ENCODE measurements at places on chromosomes 13 and 19. TPM values are rescaled to one million over a fixed set of nuclear protein-coding genes. Genes with fewer than 3 reads are reported as not detected.

DNA sequence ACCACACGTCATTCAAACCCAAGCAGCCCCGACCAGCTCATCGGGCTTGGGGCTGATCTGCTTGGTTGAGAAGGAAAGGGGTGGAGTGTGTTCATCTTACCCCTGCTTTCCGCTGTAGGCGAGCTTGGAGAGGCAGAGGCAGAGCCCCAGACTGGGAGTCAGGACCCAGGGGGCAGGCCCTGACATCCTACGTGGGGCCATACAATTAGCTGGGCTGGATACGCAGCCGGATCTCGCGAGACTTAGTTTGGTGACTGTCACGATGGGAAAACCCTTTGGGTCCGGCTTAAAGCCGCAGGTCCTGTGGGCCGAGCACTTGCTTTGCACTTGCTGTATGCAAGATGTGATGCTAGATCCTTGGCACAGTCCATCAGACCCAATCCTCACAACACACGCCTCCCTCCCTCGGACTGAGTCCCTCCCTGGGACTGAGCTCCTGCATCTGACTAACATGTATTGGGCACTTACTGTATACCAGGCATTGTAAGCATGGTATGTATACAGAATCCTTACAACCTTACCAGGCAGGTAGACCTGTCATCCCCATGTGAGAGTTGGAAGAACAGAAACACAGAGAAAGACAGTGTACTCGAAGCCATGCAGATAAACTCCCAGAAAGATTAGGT lies 3.7 kb downstream of the CEACAM16 start:
- no peak for DNase-seq
- no peak overlapping the region for H3K4me3 ChIP-seq
- no peaks in the 10 kb centered on the region for H3K36me3 ChIP-seq
- no peaks in the 10 kb centered on the region for H3K27me3 ChIP-seq
- H3K27ac ChIP-seq, result no peak overlapping the region

DNA sequence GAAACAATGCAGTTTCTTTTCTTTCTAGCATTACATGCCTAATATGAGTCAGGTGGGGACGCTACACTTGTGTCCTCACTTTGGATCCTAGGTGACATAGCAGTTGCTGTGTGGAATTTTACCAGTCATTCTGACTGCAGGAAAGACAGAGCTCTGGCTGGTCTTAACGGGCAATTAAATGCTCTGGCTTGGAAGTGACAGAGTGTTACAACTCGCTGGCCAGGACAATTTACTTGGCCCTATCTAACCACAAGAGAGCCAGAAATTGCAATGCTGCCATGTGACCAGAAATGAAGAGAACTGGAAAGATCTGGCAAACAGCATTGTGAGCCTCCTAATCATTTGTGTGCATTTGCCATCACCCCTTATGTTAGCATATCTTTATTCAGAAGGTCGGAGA lies 351.1 kb downstream of the DCT start:
- H3K4me3 ChIP-seq, result no peak overlapping the region
- H3K4me1 ChIP-seq, result peaks cover 37% of the 10 kb centered on the region
- no peak for DNase-seq
- no peaks in the 10 kb centered on the region for H3K27me3 ChIP-seq

GRCh38 chr19:21850656-21851255 lies 14.8 kb upstream of the ZNF43 start:
- peak overlapping the region; percentile 95 for H3K4me3 ChIP-seq
- peaks cover 20% of the 10 kb centered on the region for H3K4me1 ChIP-seq
- peaks cover 17% of the 10 kb centered on the region for H3K36me3 ChIP-seq
- no peak for DNase-seq
- no peaks in the 10 kb centered on the region for H3K27me3 ChIP-seq

- DNase-seq, result no peak
- no peaks in the 10 kb centered on the region for H3K36me3 ChIP-seq
- H3K4me1 ChIP-seq, result peaks cover 4% of the 10 kb centered on the region
- no peak overlapping the region for H3K4me3 ChIP-seq
- peak overlapping the region; percentile 12 for H3K27ac ChIP-seq
Observed at GRCh38 chr19:11296264-11296663, 304 bp downstream of the TSPAN16 start.

- H3K4me3 ChIP-seq, result no peak overlapping the region
- DNase-seq, result no peak
- no peaks in the 10 kb centered on the region for H3K27me3 ChIP-seq
- H3K27ac ChIP-seq, result no peak overlapping the region
- H3K4me1 ChIP-seq, result no peaks in the 10 kb centered on the region
- H3K36me3 ChIP-seq, result no peaks in the 10 kb centered on the region
Observed at GRCh38 chr19:18718015-18718526, 34.6 kb downstream of the CRTC1 start.

DNA sequence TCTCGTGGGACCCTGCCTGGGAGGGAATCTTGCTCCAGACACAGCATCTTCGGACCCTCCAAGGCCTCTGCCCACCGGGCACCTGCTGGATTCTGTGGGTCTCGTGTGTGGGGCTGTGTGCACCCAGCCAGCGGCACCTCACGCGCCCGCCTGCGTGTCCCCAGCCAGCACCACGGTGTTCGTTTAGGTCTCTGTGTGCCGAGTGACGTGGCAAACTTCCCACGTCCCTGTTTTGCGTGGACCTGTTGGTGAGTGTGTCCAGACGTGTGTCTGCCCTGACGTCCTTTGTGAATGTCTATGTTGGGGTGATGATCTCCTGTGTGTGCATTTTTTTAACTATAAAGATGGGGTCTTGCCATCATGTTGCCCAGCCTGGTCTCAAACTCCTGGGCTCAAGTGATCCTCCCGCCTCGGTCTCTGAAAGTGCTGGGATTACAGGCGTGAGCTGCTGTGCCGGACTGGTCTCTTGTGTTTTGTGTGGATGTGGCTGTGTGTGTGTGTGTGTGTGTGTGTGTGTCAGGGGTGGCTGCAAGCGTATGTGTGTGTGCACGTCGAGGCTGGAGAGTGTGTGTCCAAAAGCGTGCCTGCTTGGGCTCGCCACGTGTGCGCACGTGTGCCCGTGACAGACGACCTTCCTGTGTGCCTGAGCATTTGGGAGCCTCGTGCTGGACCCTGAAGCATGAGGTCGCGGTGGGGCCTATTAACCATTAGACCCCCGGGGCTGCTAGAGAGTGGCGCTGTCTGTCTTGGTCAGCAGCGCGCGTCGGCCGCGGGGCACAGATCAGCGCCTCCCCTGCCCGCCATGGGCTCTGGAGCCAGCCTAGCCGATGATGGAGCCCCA lies 15.7 kb downstream of the ARID3A start:
- no peak overlapping the region for H3K4me3 ChIP-seq
- peak overlapping the region; percentile 90 for H3K27ac ChIP-seq
- no peak for DNase-seq
- H3K36me3 ChIP-seq, result peaks cover 33% of the 10 kb centered on the region

DNA sequence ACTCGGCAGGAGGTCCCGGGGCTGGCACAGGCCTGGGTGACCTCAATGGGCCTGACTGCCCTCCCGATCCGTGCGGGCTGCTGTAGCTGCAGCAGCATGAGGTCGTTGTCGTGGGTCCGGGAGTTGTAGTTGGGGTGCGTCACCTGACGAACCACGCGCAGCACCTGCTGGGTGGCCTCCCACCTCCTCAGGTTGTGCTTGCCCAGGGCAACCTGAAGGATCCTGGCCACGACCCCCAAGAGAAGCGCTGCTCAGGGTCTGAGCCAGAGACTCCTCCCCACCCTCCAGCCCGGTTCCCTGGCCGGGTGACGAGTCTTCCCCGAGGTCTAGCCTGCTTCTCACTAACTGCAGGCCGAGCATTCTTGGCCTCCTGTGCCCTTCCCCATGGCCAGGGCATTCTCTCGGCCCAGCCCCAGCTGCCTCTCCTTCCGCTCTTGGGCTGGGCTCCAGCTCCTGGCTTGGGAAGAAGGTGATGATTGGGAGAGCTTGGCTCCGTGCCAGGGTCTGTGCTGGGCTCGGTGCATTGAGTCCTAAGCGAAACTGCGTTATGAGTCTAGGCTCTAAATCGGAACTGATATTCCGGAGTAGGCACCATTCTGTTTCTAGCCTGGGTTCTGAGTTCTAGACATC lies 3.1 kb downstream of the KLK14 start:
- H3K27me3 ChIP-seq, result peaks cover 24% of the 10 kb centered on the region
- H3K4me3 ChIP-seq, result no peak overlapping the region
- H3K27ac ChIP-seq, result no peak overlapping the region
- H3K36me3 ChIP-seq, result no peaks in the 10 kb centered on the region

DNA sequence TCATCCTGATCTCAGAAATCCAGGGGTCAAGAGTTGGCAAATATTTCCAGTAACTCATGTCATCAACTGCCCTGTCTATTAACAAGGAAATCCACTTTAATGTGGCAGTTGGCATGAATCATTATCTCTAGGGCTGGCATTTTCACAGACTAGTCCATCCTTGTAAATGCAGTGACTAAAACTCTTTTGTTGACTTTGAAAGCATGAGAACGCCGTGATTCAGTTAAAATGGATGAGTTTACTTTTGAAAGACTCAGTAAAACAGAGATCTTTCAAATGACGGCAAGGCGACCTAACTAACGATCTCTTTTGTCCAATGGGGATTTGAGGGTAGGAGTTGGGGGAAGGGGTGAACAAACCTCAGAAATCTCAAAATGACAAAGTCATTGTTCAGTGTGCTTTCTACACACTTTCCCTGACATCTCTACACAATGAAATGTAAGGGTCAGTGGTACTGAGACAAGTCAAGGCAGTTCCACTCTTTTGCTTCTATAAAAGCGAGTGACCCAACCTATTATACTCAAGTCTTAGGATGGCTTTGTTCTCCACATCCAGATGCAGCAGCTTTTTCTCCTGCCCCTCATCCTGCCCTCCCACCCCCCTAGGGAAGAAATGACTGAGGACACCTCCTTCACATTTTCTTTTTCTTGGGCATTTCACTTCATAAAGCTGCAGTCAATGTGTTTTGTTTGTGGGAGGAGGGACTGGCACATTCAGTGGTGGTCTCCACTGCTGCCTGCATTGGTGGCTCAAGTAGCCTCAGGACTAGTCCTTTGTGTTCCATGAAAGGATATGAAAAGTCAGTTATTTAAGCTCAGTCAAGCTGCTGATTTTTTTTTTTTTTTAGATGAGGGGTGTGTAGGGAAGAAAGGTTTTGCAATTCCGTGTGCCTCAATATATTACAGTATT lies 200.5 kb downstream of the ABCC4 start:
- peaks cover 8% of the 10 kb centered on the region for H3K4me1 ChIP-seq
- H3K36me3 ChIP-seq, result peaks cover 18% of the 10 kb centered on the region
- no peaks in the 10 kb centered on the region for H3K27me3 ChIP-seq
- H3K4me3 ChIP-seq, result no peak overlapping the region

- no peak overlapping the region for H3K4me3 ChIP-seq
- peaks cover 27% of the 10 kb centered on the region for H3K27me3 ChIP-seq
- H3K27ac ChIP-seq, result no peak overlapping the region
- no peak for DNase-seq
Observed at GRCh38 chr19:46191972-46192371, 37.6 kb upstream of the IGFL1 start.

DNA sequence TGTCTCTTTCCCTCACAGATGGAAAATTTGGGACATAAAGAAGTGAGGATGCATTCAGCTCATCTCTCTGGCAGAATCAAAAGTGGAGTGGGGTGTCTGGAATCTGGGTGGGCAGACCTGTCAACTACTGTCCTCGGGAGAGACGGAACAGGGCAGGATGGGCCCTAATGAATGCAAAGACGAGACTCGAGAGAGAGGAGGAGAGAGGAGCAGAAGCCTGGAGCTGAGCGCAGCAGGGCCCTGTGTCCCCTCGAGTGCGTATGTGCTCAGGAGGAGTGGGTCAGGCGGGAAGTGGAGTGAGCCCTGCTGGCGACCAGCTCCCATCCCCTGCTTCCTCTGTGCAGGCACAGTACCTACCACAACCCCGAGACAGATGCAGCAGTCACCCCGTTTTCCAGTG lies 78.9 kb downstream of the TEX29 start:
- H3K4me3 ChIP-seq, result no peak overlapping the region
- no peak overlapping the region for H3K27ac ChIP-seq
- no peaks in the 10 kb centered on the region for H3K36me3 ChIP-seq
- no peaks in the 10 kb centered on the region for H3K4me1 ChIP-seq

- DNase-seq, result peak; percentile 25
- peak overlapping the region; percentile 99 for H3K4me3 ChIP-seq
- H3K27ac ChIP-seq, result peak overlapping the region; percentile 96
- no peaks in the 10 kb centered on the region for H3K27me3 ChIP-seq
Observed at GRCh38 chr19:56566904-56567273, 379 bp upstream of the ZNF470 start.

GRCh38 chr13:75414036-75414827 lies 67.7 kb downstream of the TBC1D4 start:
- no peak for DNase-seq
- H3K27ac ChIP-seq, result peak overlapping the region; percentile 26
- peaks cover 5% of the 10 kb centered on the region for H3K36me3 ChIP-seq
- no peak overlapping the region for H3K4me3 ChIP-seq
- H3K4me1 ChIP-seq, result peaks cover 15% of the 10 kb centered on the region

DNA sequence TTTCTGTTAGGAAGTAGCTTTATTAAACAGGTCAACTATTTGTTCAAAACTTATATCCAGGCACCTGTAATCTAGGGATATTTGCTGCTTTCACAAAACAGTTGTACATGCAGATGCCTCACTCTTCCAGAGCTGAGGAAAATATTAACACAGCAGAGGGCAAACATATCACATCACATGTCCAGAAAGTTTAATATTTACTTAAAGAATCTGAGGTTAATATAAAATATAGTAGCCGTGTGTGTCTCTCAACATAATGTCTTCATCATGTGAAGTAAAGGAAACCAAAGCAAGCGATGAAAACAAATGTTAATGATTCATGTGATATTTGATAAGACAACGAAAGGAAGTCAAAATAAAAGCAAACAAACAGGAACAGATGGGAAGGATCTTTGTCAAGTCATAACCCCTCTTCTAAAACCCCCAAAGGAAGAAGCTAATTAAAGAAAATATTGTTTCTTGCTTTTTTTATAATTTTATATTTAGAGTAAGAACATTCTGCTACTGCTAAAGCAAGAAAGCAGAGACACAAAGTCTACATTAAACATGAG lies 418.8 kb downstream of the DACH1 start:
- peaks cover 4% of the 10 kb centered on the region for H3K4me1 ChIP-seq
- no peak overlapping the region for H3K27ac ChIP-seq
- no peak for DNase-seq
- H3K27me3 ChIP-seq, result no peaks in the 10 kb centered on the region

GRCh38 chr13:106373989-106374572 lies 161.4 kb downstream of the EFNB2 start:
- no peak overlapping the region for H3K27ac ChIP-seq
- no peaks in the 10 kb centered on the region for H3K27me3 ChIP-seq
- H3K4me3 ChIP-seq, result no peak overlapping the region
- H3K4me1 ChIP-seq, result peaks cover 18% of the 10 kb centered on the region
- no peak for DNase-seq
- no peaks in the 10 kb centered on the region for H3K36me3 ChIP-seq

GRCh38 chr13:37473035-37473434 lies 125.5 kb downstream of the POSTN start:
- H3K36me3 ChIP-seq, result no peaks in the 10 kb centered on the region
- H3K27ac ChIP-seq, result no peak overlapping the region
- no peak for DNase-seq
- peaks cover 6% of the 10 kb centered on the region for H3K4me1 ChIP-seq

GRCh38 chr13:19767966-19768365 lies 14.8 kb downstream of the PSPC1 start:
- H3K4me1 ChIP-seq, result peaks cover 4% of the 10 kb centered on the region
- H3K4me3 ChIP-seq, result no peak overlapping the region
- no peaks in the 10 kb centered on the region for H3K27me3 ChIP-seq
- DNase-seq, result no peak

- no peaks in the 10 kb centered on the region for H3K4me1 ChIP-seq
- H3K4me3 ChIP-seq, result no peak overlapping the region
- H3K27ac ChIP-seq, result no peak overlapping the region
Observed at GRCh38 chr19:3612330-3612729, 5.7 kb upstream of the TBXA2R start.

Gene PTPRH
- total RNA-seq, result 0.43 TPM

Gene FFAR2
- 1.9 TPM for total RNA-seq

Gene ZNF790
- total RNA-seq, result 12.1 TPM

Gene GRIN3B
- total RNA-seq, result 1.5 TPM

Gene ZNF223
- total RNA-seq, result 14.4 TPM

Gene SLAIN1
- total RNA-seq, result 46.3 TPM

Gene CGB5
- total RNA-seq, result not detected

Gene MYH14
- total RNA-seq, result 65.9 TPM

Gene CFAP97D2
- not detected for total RNA-seq

Gene TGFBR3L
- total RNA-seq, result 1.1 TPM

Gene PEX11G
- 5.5 TPM for total RNA-seq

All from progenitor cell of endocrine pancreas (in vitro differentiated cells).